ENCODE measurements at places on chromosomes 3 and 15. TPM values are rescaled to one million over a fixed set of nuclear protein-coding genes. Genes with fewer than 3 reads are reported as not detected.

Gene CX3CR1
- total RNA-seq, result 2.1 TPM

Gene DISP2
- 3.9 TPM for total RNA-seq

Gene SATB1
- 41.6 TPM for total RNA-seq

Gene CSPG5
- 0.35 TPM for total RNA-seq

Gene NMNAT3
- total RNA-seq, result 11.0 TPM

Gene CCR9
- not detected for total RNA-seq

Gene LRRN1
- 0.11 TPM for total RNA-seq

Gene GHSR
- not detected for total RNA-seq

Gene FANCD2OS
- total RNA-seq, result not detected

Gene SMCO1
- total RNA-seq, result 78.6 TPM

Gene BFSP2
- total RNA-seq, result not detected

Gene SERINC4
- 0.30 TPM for total RNA-seq

Gene BLOC1S6
- total RNA-seq, result 25.0 TPM

Gene TMOD2
- 9.5 TPM for total RNA-seq

Gene GABRR3
- total RNA-seq, result not detected

Gene GOLGA6L9
- 1.2 TPM for total RNA-seq

Gene IL5RA
- total RNA-seq, result 0.65 TPM

Gene SLC35G2
- 2.1 TPM for total RNA-seq

Gene CISH
- total RNA-seq, result 13.2 TPM

Gene LPP
- total RNA-seq, result 114 TPM

Gene CLDN1
- total RNA-seq, result 0.46 TPM

Gene HYAL2
- 39.0 TPM for total RNA-seq

Gene PRKCI
- total RNA-seq, result 17.2 TPM

Gene BCHE
- 5.5 TPM for total RNA-seq

Gene NDUFB4
- total RNA-seq, result 629 TPM

Gene STAB1
- total RNA-seq, result 88.1 TPM

Gene ANKDD1A
- 1.1 TPM for total RNA-seq

Gene CYP11A1
- total RNA-seq, result 0.24 TPM

Gene SNRPA1
- total RNA-seq, result 30.4 TPM

Gene CHRFAM7A
- 2.0 TPM for total RNA-seq

Gene PGBD4
- total RNA-seq, result 1.8 TPM

Gene BNC1
- 0.19 TPM for total RNA-seq

Gene NEK4
- total RNA-seq, result 20.4 TPM

Gene EIF4G1
- total RNA-seq, result 274 TPM

Gene CCR8
- total RNA-seq, result not detected

Gene RPN1
- total RNA-seq, result 119 TPM

Gene CAND2
- 56.7 TPM for total RNA-seq

Gene SH3GL3
- total RNA-seq, result not detected

Gene TATDN2
- total RNA-seq, result 15.1 TPM

Gene REC114
- 0.60 TPM for total RNA-seq

Gene TM4SF1
- 124 TPM for total RNA-seq

Gene TGM4
- total RNA-seq, result not detected

Gene GTF2A2
- 127 TPM for total RNA-seq

Gene CRYGS
- 1.2 TPM for total RNA-seq

Gene FETUB
- total RNA-seq, result not detected

Gene ACTC1
- 15,626 TPM for total RNA-seq

Gene KIF7
- total RNA-seq, result 2.2 TPM

Gene GPR62
- total RNA-seq, result 0.22 TPM

Gene PDZRN3
- total RNA-seq, result 130 TPM

Gene BCL6
- 95.5 TPM for total RNA-seq

Gene SPINK8
- not detected for total RNA-seq

Gene LRRK1
- 2.7 TPM for total RNA-seq

Gene KCNMB2
- 1.8 TPM for total RNA-seq

Gene LCTL
- total RNA-seq, result not detected

Data from Right ventricle myocardium inferior (tissue), 1 donor.